ENCODE measurements at places on chromosomes 6 and 20.

DNA sequence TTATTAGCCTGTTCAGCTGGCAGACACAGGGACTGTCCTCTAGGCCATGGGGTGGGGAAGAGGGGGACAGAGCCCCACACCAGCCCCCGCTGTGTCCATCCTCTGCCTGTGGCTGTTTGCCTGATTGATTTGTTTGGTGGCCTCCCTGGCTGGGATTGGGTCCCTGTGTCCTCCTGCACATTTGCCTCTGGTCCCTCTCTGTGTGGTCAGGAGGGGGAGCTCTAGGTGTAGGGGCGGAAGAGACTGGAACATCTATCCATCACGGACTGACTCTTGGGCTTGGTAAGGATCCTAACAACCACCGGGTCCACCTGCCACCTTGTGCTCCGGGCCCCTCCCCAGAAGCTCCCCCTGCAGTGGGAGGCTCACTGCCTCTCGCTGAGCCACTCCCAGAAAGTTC, 38.4 kb upstream of the CCDC167 start:
- DNase-seq = no peak

GRCh38 chr20:21513881-21514540, at the start of gene NKX2-2:
NKX2-2 (minus strand) TSS chr20:21514064; CDS start chr20:21513669, 395 bp downstream.
- no peak for DNase-seq

GRCh38 chr6:34246249-34246562, 2.6 kb downstream of the SMIM29 start:
- no peak for DNase-seq

- DNase-seq = no peak
Observed at GRCh38 chr6:119661078-119661477, 311.5 kb upstream of the MAN1A1 start.

DNA sequence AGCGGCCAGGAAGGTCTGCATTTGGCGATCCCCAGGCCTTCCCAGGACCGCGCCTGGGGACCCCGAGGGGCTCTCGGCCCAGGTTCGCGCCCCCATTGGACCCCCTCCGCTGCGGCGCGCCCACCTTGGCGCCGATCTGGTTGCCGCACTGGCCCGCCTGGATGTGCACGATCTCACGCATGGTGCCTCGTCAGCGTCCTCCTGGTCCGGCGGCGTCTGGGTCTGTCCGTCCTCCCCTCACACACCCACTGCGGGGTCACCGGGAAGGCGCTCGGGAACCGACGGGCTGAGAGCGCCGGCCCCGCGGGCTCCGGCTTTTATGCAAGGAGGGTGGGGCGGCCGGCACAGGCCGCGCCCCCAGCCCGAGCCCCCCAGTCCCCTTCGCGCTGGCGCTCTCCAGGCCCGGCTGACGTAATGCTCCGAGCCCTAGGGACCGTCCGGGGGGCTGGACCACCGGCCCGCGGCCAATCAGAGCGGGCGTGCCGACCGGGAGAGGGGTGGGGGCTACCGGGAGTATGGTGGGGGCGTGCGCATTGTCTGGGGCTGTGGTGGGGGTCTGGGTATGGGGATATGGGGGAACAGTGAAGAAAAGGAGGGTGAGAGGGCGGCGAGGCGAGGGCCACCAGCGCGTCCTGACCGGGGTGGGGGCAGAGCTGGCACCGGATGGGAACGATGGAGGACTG, at the start of gene TUBB2B:
TSS of gene TUBB2B (minus strand) at position 291 of the 683 bp plus-strand sequence. CDS start at position 181, 110 bp downstream.
- no peak for DNase-seq

DNA sequence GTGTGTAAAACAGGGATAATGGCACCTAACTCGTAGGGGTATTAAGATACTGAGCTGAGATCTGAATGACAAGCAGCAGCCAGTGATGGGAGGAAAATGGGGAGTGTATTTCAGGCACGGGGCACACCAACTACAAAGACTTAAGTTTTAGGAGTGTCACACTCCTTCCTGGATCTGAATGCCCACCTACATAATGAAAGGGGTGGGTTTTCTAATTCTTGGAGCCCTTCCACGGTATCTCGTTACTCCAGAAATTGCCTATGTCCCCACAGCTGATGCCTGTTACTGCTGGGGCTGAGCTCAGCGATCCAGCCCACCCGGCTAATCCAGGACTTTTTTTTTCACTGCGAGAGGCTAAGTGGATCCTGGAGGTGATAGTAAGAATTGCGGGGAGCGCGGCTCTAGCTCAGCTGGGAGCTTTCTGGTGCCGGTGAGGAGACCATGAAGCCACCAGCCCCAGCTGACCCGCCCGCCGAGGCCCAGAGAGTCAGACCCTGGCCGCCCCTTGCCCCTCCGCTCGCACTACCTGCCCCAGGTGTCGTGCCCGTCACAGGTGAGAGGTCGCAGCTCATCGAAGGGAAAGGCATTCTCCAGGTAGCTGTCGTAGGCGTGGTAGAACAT, 727 bp downstream of the EDEM2 start:
- DNase-seq = peak; percentile 4

GRCh38 chr6:140581601-140582000, 1207.2 kb upstream of the CITED2 start:
- no peak for DNase-seq

DNA sequence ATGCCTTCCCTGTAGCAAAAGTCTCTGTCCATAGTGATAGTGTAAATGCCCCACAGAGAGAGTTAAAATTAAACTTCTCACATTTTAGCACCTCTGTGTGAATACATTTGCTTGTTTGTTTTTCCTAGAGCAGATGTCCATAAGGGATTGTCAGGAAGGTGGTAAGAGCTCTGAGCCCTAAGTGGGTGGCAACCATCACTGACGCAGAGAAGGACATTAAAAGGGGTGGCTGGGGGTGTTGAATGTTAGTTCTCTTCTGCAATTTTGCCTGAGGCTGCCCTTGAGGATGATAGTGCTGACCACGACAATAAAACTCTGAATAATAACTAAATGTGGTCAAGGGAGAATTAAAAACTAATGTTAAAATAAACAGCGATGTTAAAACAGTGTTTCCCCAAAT, 174.3 kb upstream of the ID4 start:
- DNase-seq = no peak

- no peak for DNase-seq
Observed at GRCh38 chr6:169669889-169670288, 31.9 kb downstream of the WDR27 start.

DNA sequence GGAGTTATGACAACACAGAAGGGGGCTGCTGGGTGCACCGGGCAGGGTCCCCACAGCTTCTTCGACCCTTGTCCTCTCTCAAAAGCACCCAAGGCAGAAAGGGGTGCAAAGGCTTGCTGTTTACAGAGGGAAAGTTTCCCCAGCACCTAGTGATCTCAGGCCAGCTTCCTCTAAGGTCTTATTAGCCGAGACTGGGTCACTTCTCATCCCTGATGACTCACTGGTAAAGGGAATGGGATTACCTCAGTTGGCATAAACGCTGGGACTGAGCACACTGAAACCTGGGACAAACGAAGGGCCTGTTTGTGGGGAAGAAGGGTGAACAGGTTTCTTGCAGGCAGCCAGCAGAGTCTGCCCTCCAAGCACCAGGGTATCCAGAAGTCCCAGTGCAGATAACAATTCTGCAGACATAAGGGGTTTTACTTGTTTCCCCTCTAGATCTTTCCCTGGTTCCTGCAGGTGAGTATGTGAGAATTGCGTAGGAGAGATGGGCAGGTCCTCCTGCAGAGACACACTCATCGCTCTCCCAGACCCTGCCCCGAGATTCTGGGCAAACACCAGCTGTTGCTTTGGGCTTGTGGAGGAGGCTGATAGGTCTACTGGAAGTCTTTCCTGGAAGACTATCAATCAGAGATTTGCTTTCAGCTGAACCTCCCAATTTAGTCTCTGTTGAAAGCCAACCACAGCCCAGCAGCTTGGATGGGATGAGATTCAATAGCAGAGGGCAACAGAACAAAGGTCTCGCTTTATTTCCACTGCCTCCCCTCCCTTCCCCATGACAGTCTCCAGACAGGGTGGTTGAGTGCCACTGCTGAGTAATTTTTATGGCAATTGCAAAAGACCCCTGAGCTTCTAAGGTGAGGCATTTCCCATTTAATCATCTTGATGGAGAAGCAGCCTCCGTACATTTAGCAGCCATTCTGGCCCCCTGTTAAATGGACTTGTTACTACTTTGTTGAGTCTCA, 25.7 kb downstream of the KCNG1 start:
- DNase-seq = no peak

Data from CD4-positive, alpha-beta T cell treated with Interleukin-4 for 4 hours (primary cell).